Fibroblast of lung (primary cell): ENCODE measurements at places on chromosomes 2 and 18.
A peak's percentile ranks its signal among the peaks of the same experiment; 100 is the strongest.

DNA sequence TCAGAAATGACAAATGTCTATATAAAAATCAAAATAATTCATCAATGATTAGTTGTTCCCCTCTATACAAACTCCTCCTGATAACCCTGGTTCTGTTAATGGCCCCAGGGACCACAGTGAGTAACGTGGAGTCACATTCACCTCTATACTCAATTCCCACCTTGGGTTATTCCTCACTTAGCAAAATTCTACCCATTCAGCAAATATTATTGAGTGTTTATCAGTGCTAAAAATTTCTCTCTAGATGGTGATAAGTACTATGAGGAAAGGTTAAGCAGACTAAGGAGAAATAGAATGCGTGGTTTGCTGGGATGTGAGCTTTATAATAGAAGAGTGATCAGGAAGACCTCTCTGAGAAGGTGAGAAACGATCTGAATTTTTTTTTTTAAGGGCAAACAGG lies 1124.5 kb downstream of the BCL11A start:
- DNase-seq, result no peak

GRCh38 chr18:24270937-24271380 lies 126.7 kb downstream of the OSBPL1A start:
- peak; percentile 49 for DNase-seq

GRCh38 chr18:78679613-78680260 lies 299.9 kb upstream of the SALL3 start:
- DNase-seq, result no peak

GRCh38 chr2:129118296-129118695 lies 799.6 kb upstream of the HS6ST1 start:
- DNase-seq, result no peak

- DNase-seq, result no peak
These were observed 146.0 kb downstream of the AGAP1 start for GRCh38 chr2:235639885-235640284.

- no peak for DNase-seq
These were observed 9.3 kb downstream of the IL1F10 start for GRCh38 chr2:113076954-113077669.

DNA sequence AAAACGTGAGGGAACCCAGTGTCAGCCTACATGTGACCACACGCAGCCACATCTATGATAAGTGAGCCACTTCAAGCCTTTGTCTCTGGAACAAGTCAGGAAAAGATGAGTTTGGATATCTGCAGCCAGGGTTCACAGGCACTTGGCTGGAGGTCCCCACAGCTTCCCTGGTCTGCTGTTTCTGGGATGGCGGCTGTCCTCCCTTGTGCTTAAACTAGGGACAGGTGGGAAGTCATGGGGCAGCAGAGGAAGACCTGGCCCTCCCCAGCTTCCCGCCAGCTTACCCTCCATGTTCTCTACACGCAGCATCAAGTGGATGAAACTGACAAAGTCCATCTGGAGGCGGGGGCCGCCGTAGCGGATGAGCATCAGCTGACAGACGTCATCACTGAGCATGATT lies 38.5 kb upstream of the GALNT14 start:
- DNase-seq, result no peak
